Transverse colon (tissue), 4 donors: ENCODE measurements at places on chromosomes 5 and 9. TPM values are rescaled to one million over a fixed set of nuclear protein-coding genes. Genes with fewer than 3 reads are reported as not detected.

DNA sequence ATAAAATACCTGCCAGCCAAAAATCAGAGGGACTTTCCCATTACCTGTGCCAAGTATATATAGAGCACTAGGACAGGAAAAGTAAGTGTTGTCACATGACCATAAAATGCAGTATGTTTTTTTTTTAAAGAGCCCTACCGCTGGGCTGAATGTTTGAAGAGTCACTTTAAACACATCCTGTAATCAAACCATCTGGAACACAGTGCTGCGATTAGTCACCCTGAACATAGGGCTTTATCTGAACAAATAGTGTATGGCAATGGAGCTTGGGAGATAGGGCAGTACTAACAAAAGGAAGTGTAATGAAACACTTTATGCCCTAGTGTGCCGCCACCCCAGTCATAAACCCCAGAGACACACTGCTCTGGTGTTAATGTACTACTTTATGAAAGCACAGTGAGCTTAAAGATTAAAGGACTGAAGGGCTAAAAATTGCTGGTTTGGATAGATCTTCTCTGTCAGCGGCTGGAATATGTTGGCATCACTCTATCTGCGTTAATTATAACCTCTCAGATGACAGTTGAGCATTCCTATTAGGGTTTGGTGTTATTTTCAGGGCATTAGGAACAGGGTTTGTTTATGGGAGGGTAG is 90.4 kb downstream of the ZNF608 start:
- peak; percentile 80 for DNase-seq

- DNase-seq = peak; percentile 42
Observed at GRCh38 chr9:4334410-4334813, 34.5 kb upstream of the GLIS3 start.

- DNase-seq = no peak
Observed at GRCh38 chr5:180684623-180685161, 35.3 kb upstream of the FLT4 start.

- no peak for DNase-seq
Observed at GRCh38 chr5:95915999-95916686, 45.5 kb downstream of the ELL2 start.

GRCh38 chr5:123721675-123722276 is 209.8 kb downstream of the CSNK1G3 start:
- DNase-seq = no peak

DNA sequence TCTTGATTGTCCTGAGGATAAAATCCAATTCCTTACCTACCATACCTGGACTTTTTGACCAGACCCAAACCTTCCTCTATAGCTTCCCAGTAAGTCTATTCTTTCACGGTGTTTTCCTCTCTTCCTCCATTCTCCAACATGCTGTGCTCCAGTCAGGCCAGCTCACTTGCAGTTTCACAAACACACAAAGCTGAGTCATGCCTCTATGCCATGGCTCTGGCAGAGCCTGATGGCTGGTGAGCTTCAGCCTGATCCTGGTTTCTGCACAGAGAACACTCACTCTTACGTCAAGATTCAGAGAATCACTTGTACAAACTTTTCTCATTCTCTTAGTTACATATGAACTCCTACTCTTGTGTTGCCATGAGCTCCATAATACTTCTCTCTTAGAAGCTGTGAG is 27.7 kb upstream of the PAX5 start:
- DNase-seq = no peak

DNA sequence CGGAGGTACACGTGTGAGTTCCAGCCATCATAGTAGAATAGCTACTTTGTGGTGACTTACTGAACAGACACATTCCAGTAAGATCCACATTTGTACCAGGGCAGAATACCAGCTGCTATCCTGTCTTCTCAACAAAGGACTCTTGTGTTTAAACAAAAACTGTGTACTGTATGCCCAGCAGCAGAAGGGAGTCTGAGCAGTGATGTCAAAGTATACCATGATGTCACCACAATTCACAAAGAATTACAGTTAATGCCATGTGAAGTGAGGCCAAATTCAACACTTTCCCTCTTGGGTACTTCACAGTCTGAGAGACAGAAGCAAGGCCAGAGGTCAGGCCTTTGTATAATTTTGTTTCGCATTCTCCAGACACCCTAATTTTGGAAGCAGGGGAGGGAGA is 137.0 kb downstream of the ADAMTSL1 start:
- DNase-seq = no peak

GRCh38 chr9:94929369-94929756 is 202.9 kb downstream of the AOPEP start:
- DNase-seq = no peak

GRCh38 chr5:25850581-25850980 is 1187.8 kb downstream of the CDH9 start:
- no peak for DNase-seq

GRCh38 chr9:87667164-87667738 is 58.7 kb upstream of the CTSL start:
- DNase-seq = no peak

DNA sequence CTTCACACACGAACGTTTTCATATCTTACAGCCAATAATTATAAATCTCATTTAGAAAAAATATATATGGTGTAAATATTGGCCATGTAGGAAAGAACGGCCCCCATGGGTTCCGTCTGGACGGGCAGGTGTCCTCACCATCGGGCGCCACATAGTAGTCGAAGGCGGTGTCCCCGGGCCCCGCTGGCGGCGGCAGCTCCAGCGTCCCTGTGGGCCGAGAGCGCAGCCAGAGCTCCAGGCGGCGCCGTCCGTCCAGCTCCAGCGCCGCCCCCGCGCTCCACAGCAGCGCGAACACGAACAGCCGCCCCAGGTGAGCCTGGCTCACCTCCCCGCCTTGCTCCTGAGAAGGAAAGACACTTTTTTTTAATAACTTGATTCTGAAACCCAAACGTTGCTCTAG is 134.6 kb downstream of the DNAH5 start:
- no peak for DNase-seq

GRCh38 chr9:78371981-78372380 is 75.1 kb downstream of the PSAT1 start:
- no peak for DNase-seq

DNA sequence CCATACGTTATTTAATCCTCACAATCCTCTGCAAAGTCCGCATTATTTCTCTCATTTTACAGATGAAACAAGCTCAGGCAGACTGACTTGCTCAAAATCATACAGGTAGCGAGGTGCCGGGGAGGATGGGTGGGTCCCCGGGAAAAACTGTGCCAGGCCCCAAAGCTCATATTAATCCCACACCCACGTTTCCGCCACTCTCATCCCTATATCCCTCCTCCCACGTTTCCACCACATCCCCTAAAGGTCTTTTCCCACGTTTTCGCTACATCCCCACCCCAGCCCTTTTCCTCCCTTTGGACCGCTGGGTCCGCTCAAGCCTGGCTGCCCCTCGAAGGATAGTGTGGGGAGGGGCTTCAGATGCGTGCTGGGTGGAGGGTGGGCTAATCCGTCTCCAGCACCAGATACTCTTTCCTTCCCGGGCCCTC is 434 bp upstream of the FSD1L start:
- DNase-seq = no peak

DNA sequence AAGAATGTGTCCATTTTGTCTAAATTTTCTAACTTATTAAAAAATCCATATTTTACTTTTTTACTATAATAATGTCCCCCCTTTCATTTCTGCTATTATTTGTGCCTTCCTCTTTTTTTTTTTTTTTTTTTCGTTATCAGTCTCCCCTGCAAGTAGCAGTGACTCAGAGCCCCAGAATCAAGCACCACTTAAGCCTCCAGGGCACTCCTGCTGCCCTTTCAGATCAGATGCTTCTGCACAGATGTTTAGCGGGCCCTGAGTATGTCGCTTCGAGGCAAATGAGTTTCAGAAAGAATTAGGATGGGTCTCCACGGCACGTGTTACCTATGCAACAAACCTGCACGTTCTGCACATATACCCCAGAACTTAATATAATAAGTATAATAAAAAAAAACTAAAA is 11.7 kb downstream of the MED7 start:
- DNase-seq = no peak

DNA sequence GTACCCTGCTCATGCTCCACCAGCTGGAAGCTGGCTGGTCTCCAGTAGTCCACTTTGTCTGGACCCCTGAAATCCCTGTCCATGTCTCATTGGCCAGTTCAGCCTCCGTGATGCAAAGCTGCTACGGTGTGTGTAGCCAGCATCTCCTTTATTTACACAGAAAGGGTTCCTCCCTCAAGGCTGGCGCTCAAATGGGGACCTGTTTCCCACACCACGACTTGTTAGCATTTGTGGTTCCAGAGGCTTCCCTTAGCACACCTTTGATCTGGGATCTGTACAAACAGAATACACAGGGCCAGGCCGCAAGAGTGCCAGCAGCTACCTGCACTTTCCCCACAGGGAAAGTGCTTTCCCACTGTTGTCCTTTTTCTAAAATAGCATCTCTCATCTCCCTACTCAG is 5.7 kb upstream of the SMU1 start:
- no peak for DNase-seq

- no peak for DNase-seq
Observed at GRCh38 chr9:69637193-69637816, 34.9 kb downstream of the APBA1 start.

- DNase-seq = peak; percentile 76
Observed at GRCh38 chr9:108934323-108934893, at the start of gene ABITRAM. ABITRAM (plus strand) TSS chr9:108934400; CDS start chr9:108934487, 87 bp downstream.

GRCh38 chr5:143652108-143652700 is 159.8 kb upstream of the HMHB1 start:
- no peak for DNase-seq

GRCh38 chr5:157290981-157291711 is 25.2 kb downstream of the CYFIP2 start:
- DNase-seq = peak; percentile 70

DNA sequence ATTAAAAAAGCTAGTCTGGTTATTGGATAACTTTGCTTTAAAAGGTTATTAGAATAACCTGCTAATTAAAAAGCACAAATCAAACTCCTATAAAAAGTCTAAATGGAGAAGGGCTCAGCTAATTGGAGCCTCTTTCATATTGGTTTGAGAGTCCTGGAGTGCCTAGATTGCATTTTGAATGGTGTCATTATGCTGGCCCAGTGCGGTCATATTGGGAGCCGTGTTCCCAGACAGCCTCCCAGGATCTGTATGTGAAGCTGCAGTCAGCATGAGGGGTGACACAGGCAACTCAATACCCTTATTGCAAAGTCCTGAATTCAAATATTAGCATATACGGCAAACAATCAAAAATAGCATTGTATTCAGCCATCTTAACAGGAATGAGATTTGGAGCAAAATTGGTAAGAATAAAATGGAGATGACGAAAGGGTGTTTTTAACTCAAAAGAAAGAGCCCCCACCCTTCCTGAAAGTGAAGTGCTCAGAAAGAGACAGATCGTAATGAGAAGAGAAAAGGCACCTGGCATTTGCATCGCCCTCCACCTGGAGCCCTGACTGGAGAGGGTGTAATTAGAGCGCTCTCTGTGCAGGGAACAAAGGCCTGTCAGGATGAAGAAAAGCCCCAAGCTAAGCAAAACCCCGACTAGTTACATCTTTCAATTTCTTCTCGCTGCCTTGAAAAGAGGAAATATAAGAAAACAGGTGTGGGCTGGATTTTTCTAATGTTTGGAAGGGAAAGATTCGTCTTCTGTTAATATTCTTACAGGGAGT is 621.0 kb upstream of the ADAMTS16 start:
- no peak for DNase-seq

- no peak for DNase-seq
Observed at GRCh38 chr5:131384173-131384572, 120.3 kb downstream of the CDC42SE2 start.

GRCh38 chr5:96716007-96716406 is 53.8 kb downstream of the CAST start:
- DNase-seq = no peak

OR13C9 gene
- total RNA-seq = not detected

CDKN2B-AS1 gene
- total RNA-seq = 152 TPM

CTSV gene
- total RNA-seq = not detected

TAF1L gene
- not detected for total RNA-seq

CCDC171 gene
- 1.1 TPM for total RNA-seq

SCGB3A2 gene
- total RNA-seq = not detected

RAB24 gene
- 38.2 TPM for total RNA-seq

PDE4D gene
- total RNA-seq = 47.0 TPM

BDP1 gene
- total RNA-seq = 30.9 TPM

DCAF12 gene
- 25.9 TPM for total RNA-seq

COMMD10 gene
- 24.3 TPM for total RNA-seq

TMEM174 gene
- total RNA-seq = 0.64 TPM

PCDHA1 gene
- total RNA-seq = not detected

ZFR gene
- total RNA-seq = 64.1 TPM

NME5 gene
- total RNA-seq = not detected
